ENCODE measurements at places on chromosomes 6 and 20.

GRCh38 chr6:110520992-110521543, 44.7 kb upstream of the SLC22A16 start:
- DNase-seq, result no peak

GRCh38 chr6:161029195-161029809, 37.7 kb downstream of the MAP3K4 start:
- no peak for DNase-seq

DNA sequence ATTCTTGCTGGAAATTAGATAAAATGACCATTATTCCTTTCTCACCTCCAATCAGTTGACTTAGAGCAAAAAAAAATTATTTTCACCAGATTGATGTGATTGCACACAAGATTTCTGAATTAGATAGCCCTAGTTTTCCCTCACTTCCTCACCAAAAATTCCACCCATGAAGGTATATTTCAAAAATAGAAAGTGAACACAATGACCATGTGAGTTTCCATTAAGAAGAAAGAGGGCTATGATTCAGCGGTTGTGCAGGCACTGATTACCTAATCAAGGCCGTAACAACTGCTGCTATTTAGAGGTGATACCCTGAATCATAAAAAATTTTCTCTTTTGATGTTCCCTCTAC, 19.5 kb upstream of the RALGAPA2 start:
- no peak for DNase-seq

DNA sequence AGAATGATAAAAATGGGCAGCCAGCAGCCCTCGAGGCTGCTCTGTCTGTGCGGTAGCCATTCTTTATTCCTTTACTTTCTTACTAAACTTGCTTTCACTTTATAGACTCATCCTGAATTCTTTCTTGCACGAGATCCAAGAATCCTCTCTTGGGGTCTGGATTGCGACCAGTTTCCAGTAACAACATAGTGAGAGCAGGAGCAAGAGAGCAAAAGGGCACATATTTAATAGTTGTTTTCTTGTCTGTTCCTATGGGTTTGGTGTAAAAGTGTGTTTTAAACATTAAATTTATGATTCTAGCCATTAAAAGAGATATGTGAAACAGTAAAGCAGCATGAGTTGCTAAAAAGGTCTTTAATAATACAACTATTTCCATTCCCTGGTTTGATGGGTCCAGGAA, 78.8 kb upstream of the OPRM1 start:
- DNase-seq, result no peak

Measured in iPS-NIHi11 (cell line).